Stimulated activated CD4-positive, alpha-beta T cell treated with anti-CD3 and anti-CD28 coated beads, TNF-alpha, amount 100 ng/mL, for 24 hours (primary cell): ENCODE measurements at places on chromosomes 16 and 17.

- DNase-seq: no peak
Observed at GRCh38 chr16:48959204-48959603, 322.4 kb downstream of the CBLN1 start.

DNA sequence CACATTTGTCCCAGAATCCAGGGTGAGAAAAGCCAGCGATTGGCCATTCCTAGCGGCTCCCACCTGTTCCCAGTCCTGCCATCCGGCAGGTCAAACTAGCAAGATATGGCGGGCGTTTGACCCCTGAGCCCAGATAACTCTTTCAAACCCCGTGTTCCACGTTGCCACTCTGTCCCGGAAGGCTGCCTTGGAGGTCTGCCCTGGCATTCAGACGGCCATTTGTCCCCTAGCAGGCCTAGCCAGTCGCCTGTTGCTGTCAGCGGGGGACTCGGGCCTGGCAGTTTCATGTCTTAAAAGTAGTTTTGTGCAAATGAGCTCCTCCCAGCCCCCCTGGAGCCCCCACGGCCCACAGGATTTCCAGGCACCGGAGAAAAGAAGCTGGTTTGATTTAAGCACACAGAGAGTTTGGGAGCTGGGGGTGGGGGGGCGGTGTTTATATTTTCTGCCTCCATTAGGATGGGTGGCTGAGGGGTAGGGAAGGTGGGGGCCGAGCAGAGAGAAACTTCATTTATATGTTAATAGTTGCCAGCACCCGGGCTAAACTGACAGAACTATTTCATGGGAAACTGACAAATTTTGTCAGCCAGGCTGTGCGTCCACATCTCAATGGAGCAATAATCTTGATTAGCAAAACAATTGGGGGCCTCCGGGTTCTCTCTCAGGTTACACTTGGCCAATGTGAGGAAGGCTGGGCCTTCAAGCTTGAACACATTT is 240.9 kb upstream of the SALL1 start:
- no peak for DNase-seq

DNA sequence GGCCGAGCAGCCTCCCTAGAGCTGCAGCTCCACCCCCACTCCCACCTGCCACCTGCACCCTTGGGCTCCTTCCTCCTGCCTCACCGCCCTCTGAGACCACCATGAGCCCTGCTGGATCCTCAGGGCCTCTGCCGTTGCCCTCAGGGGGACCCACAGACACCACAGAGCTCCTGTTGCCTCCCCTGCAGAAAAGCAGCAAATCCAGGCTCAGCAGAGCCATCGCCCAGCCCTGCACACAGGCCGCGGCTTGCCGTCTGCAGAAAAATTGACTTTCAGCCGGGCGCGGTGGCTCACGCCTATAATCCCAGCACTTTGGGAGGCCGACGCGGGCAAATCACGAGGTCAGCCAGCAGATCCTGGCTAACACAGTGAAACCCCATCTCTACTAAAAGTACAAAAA is 7.0 kb upstream of the PPP1R27 start:
- no peak for DNase-seq

DNA sequence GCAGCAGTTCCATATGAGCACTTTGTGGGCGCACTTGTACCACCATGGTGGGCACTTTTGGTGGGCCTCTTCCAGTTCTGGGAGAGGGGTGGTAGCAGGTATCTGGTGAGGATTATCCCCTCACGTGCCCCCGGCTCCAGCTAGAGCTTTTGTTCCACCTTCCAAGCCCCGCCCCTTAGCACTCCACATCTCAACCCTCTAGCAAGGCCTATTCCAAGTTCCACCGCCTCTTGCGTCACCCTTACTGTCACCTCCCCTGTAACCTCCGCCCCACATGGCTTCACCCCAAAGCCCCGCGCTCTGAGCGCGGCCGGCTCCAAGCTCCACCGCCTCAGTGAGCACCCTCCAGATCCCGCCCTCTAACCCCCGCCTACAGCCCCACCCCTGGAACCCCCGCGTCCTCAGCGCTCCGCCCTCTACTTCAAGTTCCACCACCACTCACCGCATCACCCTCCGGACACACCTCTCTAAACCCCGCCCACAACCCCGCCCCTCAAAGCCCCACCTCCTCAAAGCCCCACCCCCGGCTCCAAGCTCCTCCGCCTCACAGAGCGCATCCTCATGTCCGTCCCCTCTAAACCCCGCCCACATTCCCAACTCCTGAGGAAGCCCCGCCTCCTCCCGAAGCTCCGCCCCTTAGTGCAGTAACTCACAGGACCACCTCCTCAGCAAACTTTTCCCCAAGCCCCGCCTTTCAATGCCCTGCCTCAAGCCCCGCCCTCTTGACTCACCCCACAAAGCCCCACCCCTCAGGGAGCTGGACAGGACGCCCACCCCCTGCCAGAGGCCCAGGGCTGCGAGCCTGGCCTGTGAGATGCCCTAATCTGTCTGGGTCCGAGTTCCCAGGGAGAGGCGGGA is 11.1 kb downstream of the SCN4A start:
- peak; percentile 60 for DNase-seq

DNA sequence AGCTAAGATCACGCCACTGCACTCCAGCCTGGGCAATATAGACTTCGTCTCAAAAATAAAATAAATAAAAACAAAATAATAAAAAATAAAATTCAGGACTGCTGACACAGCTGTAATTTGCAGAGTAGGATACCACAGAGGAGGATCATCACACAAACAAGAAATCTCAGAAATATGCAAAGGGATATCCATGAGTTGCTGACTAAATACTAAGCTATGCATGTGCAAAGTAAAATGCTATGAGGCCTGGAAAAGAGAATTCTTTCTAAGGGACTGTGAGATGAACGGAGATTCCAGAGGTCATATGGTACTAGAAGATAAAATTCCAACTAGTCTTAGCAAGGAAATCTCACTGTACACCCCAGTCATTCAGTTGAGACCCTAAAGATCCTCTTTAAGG is 74.8 kb downstream of the SLC39A11 start:
- DNase-seq: no peak
